ENCODE measurements at places on chromosomes 1 and 21.

- peak; percentile 100 for DNase-seq
These were observed 18.6 kb downstream of the AZIN2 start for GRCh38 chr1:33099290-33100118.

DNA sequence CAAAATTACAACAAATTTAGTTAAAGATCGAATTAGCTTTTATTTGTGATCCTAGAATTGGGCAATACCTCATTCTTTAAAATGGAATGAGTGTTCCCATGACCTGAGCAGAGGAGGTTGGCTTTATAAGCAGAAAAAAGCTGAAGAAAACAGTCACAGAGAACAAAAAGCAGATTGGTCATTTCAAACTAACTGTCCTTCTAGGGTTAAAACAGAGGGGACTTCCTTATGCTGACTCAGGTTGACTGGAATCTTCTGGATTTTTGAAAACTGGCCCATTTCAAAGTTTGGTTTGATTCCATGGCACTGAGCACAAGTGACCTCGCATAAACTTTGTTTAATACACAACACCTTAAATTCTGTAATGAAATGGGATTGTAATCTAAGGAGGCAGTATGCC, 17.6 kb downstream of the NFASC start:
- DNase-seq: peak; percentile 68

DNA sequence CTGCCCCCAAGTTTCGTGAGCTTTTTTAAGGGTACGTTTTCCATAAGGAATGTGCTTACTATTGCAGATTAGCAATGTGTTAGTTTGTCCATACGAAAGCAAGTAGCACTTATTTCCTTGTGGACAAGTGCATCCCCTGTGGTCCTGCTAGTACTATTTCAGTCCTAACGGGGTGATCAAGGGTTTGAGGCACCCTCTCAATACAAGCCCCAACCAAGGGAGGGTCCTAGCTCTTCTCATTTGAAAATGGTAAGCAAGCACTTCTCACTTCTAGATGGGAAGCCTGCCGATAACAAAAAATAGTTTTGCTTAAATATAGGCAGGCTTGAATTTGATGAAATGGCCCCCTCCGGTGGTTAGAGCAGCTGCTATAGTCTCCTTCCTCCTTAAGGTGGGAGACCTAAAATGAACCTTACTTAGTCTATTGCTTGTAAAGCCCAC, 64.0 kb upstream of the HMCN1 start:
- DNase-seq: peak; percentile 54

DNA sequence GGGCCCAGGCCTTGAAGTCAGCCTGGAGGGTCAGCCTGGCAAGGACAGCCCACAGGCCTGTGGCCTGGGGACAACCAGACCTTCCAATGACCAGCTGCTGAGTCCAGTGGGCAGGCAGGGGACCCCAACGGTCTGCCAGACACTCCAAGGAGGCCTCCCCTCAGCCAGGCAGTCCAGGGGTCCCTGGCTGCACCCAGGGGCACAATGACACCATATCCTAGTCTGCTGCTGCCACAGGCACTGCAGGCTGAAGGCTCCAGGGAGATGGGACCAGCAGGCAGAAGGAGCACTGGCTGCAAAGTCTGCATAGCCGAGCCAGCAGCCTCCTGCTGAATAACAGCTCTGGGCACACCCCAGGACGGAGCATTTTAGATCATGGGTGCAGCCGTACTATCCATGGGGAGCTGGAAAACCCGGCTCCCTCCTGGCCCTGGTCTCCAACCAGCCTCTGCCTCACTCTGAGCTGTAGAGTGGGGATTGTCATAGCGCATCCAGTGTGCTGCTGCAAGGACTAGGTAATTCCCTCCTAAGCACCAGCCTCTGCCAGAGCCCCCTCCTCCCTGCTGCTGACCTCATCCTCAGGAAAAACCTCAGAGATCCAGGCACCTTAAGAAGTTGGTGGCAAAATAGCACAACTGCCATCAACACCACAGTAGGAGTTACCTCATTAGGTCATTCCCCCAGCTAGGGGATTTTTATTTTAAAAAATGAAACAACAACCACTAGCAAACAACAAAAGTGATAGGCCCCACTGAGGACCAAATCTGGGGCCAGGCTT, 4.8 kb upstream of the LAPTM5 start:
- DNase-seq: no peak

Measured in fibroblast of skin of right quadriceps (primary cell).